ENCODE measurements at places on chromosomes 2 and 18.

GRCh38 chr18:4836141-4836540 is 360.9 kb downstream of the AKAIN1 start:
- no peak for DNase-seq

DNA sequence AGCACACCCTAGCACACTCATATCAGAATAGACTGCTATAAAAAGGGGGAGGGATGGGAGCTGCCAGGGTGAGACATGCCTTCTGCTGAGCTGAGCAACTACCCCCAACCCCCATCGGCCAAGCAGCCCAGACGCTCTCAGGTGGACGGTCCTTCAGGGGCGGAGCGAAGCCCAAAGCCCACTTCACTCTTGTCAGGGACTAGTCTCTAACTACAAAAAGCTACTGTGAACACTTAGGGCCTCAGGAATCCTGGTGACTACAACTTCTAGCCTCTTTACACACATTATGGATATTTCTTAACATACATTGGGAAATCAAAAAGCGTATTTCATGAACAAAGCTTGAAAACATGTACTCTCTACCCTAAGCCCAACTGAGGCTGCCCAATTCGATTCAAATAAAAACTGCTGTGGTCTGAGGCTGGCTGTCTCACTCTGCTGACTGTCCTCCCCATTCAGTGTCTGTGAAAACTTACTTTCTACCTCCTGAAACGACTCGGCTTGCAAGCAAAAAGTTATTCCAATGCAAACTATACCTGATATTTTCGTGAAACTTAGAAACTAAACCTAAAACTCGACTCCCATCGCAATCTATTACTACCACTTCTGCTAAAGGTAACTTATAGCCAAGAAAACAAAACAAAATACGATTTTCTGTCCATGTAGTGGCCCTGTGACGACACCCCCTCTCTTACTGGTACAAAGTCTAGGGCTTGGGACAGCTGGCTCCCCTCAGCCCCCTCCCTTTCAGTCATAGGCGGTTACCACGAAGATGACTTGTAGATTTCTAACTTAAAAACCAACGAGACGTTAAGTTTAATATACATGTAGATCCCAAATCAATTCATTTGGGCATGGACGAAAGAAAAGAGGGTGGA is 1.2 kb downstream of the SERTAD2 start:
- DNase-seq = no peak

- no peak for DNase-seq
Observed at GRCh38 chr2:15939556-15939853, 845 bp upstream of the MYCN start.

- no peak for DNase-seq
Observed at GRCh38 chr2:46683541-46683940, 204.2 kb downstream of the TMEM247 start.

DNA sequence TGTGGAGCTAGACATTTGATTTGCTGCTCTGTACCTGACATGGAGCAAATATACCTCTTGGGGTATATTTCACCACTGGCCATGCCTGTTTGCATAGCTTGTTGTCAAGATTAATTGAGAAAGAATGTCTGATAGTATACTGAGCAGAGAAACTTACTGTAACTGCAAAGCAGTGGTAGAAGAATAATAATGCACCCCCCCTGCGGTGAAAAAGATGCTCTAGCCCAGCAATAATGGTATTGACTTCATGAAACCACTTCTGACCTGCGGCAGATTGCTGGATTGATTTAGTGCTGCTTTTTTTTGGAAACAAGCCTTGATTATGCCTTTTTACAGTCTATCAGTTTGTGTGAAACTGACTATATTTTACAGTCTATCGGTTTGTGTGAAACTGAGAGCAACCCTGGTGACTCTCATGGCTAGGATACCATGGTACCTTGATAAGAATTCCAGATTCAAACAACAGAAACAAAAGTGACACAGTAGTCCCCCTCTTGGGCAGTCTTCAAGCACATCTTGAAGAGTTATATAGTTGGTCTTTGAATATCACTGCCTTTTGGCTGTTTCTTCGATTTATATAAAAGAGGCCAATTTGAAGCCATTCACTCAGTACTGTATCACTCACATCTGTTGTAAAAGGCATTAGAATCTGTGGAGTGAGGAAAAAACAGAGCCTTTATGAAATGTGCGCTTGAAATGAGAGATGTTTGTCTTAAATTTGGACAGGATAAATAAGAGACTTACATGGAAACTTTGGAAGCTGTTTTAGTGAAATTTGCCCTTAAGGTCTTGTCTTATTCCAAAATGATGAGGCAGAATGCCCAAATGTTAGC is 102.5 kb downstream of the FMNL2 start:
- DNase-seq = no peak

DNA sequence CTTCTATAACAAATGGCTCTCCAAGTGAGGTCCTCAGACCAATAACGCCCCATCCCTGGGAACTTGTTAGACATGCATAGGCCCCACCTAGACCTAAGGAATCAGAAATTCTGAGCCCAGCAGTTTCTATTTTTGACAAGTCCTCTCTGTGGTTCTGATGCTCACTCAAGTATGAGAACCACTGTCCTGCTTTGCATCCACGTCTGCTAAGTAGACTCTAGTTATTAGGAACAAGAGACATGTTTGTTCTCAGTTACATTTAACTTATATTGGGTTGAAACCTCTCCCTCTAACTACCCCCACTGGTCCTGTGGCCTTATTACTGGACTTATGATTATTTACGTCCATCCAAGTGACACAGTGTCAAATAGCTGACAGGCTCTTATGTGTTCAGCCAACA is 70.3 kb downstream of the TMEM17 start:
- no peak for DNase-seq

- no peak for DNase-seq
Observed at GRCh38 chr18:47846431-47846830, 84.0 kb downstream of the SMAD2 start.

- DNase-seq = no peak
Observed at GRCh38 chr2:112032689-112033465, 22.2 kb upstream of the TMEM87B start.

- no peak for DNase-seq
Observed at GRCh38 chr2:161905389-161906046, 168.5 kb downstream of the DPP4 start.

GRCh38 chr2:38116762-38117161 is 40.8 kb upstream of the CYP1B1 start:
- DNase-seq = no peak

- DNase-seq = no peak
Observed at GRCh38 chr2:196278491-196278911, 107.1 kb upstream of the STK17B start.

DNA sequence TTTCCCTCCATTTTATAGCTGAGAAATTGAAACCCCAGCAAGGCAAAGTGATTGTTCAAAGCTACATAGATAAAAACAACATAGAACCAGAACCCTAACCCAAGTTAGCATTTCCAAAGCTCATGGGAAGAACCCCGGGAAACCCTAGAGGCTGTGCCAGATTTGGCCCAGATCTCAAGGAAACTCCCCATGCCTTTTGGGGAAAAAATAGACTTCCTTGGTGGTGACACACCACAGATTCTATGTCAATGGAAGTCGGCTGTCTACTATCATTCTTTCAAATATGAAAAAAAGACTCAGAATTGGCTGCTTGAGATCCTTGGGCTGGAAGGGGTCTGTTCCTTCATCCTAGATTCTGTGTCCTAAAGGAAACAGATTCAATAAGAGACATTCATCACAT is 8.4 kb downstream of the COL6A3 start:
- DNase-seq = no peak

DNA sequence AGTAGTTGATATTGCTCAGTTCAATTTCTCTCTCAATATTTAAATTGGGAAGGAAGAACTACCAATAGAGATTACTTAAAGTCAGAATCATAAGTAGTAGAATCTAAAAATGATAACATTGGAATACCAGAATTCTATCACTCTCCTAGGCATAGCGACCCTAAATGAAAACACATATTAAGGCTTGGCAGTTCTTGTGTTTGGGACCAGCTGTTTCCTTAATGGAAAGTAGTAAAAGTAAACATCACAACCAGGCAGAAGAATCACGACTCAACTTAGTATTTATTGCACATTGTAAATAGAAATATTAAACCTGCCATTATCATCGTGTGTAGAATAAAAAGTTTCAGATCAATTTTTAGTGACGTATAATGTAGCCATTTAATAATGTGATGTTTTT is 117.5 kb downstream of the SPHKAP start:
- no peak for DNase-seq

- DNase-seq = no peak
Observed at GRCh38 chr2:171346723-171347557, 86.8 kb downstream of the METTL8 start.

GRCh38 chr2:222291485-222291841 is 7.3 kb downstream of the PAX3 start:
- no peak for DNase-seq

DNA sequence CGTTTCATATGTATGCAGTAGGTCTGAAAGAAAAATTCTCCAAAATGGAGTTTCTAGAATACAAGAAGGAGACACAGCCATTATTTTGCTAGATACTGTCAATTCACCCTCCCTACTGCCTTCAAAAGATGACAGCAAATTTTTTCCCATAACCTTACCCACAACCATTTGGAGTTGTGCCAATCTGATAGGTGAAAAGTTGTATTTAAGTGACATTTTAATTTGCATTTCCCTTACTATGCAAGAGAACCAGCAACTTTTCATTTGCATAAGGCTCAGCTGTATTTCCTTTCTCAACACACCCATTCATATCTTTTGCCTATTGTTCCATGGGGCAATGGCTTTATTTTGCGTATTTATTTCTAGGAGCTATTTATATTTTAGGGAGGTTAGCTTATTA is 31.4 kb upstream of the IL18RAP start:
- DNase-seq = no peak

DNA sequence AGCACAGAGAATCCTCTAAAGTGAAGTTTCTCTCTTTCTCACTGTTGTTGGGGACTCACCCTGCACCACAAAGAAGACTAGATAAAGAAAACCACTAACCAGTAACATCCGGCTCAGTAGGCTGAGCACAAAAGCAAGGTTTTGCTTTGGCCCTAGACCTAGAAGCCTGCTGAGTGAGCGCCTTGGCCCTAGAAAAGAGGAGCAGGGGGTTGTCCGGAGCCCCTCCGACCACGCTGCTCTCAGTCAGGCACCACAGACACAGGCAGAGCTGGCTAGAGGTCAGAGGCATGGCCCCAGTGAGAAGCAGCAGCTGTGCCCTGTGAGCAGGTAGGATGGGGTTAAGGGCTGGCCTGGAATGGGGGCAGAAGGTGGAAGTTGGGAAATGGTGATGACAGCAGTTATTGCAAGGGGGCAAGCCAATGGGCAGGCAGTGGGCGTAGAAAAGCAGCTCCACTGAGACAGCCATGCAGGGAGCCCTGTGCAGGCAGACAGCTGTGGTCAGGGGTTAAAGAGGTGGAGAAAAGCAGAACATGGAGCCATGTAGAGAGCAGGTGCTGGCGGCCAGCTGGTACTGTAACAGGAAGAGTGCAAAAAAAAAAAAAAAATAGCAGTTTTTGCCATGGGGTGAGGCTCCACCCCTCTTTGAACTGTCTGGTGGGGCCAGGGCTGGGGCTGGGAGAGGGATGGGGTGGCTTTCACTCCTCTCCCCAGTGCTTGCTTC is 36.9 kb upstream of the SLC14A1 start:
- DNase-seq = peak; percentile 18

DNA sequence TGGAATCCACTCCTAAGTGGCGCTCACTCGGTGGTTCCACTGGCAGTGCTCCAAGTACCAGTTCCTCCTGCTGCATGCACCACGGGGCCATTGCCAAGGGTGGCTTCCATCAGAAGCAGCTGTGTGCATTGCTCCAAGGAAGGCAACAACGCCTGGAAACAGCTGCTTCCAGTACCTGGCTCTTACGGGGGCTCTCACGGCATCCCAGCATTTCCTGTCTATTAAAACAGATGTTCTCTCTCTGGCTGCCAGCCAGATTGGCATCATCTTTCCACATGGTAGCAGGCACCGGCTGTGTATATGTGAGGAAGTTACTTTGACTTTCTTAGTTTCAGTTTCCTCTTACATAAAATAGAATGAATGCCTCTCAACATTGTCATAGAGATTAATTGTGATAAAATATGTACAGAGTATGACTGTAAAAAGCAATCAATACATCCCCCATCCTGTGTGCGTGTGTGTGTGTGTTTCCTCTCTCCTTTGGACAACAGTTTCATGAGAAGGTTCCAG is 84.9 kb downstream of the CMPK2 start:
- no peak for DNase-seq

DNA sequence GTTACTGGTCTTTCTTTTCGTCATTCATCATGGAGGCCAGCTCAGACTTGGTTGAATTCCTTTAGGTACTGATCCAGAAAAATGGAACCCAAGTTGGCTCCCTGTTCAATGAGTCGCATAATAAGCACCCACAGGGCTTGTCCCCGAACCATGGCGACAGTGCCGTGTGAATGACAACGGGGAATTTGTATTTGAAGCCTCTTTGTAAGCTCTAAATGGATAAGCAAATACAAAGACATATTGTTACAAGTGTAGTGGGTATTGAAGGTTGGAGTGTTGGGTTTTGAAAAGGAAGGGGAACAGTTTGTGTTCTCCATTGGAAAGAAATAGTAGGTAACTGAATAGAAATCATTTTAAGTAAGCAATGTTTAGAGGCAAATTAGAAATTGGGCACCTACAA is 288.9 kb downstream of the SLC4A3 start:
- DNase-seq = no peak

DNA sequence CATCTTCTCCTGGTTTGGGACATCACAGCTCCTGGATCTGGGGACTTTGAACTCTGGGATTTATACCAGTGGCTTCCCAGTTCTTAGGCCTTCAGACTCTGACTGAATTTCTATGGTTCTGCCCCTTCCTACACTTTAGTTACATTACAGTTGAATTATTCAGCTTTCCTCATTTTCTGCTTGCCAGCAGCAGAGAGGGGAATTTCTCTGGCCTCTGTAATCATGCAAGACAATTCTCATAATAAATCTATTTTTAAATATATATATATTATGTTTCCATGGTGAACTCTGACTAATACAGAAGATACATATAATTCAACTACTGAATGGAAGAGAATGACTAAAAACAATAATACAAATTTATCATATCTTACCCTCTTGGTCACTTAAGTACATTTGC is 1478.6 kb upstream of the ACVR2A start:
- DNase-seq = no peak

DNA sequence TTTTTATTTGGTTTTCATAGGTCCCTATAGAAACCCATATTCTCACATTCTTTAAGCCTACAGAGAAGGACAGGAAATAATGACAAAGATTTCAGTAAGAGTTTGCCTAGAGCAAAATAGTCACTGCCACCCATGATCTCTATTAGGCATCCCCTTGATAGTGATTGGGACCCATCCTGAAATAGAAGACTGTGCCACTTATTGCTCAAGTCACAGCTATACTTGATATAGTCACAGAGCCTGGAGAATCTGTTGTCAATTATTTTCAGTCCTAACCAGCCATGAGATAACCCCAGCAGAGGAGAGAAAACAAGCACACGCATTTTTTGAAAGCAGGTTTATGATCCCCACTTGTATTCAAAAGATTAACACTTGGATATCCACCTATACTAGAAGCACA is 8.2 kb downstream of the ERBB4 start:
- no peak for DNase-seq

DNA sequence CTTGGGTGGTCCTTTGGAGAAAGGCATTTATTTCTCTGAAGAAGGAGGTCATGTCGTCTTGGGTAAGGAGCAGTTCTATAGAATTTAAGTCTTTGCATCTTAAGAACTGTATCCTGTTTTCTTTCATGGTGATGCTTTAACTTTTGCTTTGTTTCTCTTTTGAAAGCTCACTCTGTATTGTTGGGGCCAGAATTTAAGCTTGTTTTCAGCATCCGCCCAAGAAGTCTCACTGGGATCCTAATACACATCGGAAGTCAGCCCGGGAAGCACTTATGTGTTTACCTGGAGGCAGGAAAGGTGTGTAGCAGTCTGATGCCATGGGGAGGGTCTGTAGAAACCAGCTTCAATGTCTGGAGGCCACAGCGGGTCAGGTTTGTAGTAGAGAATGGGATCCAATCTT is 64.7 kb upstream of the TTC39C start:
- DNase-seq = no peak

Measured in activated naive CD4-positive, alpha-beta T cell (primary cell).